ENCODE measurements at places on chromosomes 5 and 9. TPM values are rescaled to one million over a fixed set of nuclear protein-coding genes. Genes with fewer than 3 reads are reported as not detected.

- no peak for DNase-seq
Observed at GRCh38 chr5:15992918-15993317, 186.7 kb downstream of the MARCHF11 start.

- DNase-seq: no peak
Observed at GRCh38 chr9:127388856-127389238, 8.1 kb upstream of the SLC2A8 start.

Gene CLTA
- 165 TPM for total RNA-seq

- no peak for DNase-seq
Observed at GRCh38 chr5:126878085-126878484, 101.1 kb downstream of the LMNB1 start.

DNA sequence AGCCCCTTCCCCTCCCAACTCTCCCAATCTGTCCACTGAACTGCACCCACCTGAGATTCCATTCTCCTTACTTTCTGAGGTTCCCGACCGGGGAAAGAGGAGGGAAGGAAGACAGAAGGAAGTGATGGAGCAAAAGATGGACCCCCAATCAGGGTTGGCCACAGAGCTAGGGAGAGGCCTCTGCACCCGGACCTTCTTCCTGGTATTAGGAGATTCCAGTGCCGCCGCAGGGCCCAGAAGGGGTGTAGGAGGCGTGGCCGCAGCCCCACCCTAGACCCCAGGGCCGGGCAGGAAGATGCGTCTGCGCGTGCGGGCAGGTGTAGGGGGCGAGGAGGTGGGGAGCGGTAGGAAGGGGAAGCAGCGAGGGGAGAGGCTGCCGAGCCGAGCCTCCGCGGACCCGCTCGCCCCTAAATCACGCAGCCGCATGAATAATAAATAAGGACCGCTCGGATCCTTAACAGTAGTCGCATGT lies 104.2 kb upstream of the MVB12B start:
- DNase-seq: no peak

Gene HMGXB3
- 38.3 TPM for total RNA-seq

DNA sequence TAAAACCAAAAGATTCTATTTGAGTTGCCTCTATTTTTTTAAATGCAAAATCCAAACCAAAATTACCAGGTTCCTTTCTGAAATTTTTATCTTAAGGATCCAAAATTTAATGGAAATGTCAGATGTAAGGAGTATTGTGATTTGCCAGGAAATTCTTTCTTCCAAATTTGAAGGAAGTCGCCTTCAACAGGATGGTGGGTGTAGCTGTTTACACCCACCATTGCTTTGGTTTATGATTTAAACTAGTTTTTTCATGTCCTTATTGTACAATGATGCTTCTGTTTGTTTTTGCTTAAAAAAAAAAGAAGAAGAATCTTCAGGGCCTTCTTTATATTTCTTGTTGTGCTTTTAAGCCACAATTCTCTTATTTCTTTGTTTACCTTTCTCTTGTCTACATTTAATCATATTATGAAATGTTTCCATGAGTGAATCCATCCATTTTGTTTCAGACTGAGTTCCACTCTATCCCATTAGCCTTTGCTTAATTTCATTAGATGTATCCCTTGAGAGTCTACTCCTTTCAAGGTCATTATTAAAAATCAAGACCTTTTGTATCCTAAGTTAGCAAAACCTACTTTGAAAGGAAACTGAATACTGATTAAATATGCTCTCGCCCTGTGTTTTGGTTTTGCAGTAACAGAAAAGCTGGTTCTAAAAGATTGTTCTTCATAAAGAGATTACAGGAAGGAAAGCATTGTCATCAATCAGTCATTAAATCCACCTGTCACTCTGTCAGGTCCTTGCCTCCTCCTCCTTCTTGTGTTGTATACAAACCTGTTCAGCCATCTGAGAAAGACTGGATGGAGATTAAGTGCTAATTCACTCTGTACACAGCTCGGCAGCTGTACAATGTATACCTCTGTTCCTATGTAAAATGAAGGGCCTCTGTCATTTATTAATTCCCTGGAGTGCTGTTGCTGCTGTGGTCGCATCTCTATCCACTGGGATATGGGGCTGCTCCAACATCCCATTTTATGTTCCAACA lies 45.5 kb upstream of the SLC2A8 start:
- no peak for DNase-seq

Gene CTSV
- 0.20 TPM for total RNA-seq

GRCh38 chr5:65087154-65087553 lies 318.4 kb downstream of the CWC27 start:
- DNase-seq: no peak

- DNase-seq: no peak
Observed at GRCh38 chr9:74032421-74032820, 464.7 kb upstream of the RORB start.

DNA sequence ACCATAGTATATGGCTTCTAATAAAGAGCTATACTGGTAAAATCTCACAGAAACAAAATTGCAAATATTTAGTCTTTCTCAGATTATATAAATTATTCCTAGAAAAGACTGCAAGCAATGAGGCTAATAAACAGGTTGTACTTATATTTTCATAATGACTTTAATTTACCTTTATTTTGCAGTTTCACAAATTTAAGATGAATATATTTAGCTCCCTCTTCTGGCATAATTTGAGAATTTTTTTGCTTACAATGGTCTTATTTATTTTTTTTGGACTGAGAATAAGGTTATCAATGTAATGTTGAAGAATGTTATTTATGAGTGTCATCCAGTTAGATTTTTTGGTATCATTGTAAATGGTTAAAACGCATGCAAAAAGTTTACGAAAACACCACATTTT lies 56.7 kb downstream of the PIK3R1 start:
- DNase-seq: no peak

Gene SH3PXD2B
- 0.84 TPM for total RNA-seq

DNA sequence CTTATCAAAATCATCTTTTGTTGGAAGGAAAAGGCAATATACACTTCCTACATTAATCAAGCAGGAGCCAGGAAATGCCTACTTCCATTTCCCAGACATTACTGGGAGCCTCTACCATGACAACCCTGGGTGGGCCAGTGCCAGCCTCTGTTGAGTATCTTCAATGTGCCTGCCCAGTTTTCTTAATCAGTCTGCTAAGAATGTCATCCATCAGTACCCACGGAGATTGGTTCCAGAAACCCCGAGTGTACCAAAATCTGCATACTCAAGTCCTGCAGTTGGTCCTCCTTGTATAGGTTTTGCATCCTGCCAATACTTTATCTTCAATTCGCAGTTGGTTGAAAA lies 82.4 kb downstream of the MARCHF3 start:
- DNase-seq: no peak

DNA sequence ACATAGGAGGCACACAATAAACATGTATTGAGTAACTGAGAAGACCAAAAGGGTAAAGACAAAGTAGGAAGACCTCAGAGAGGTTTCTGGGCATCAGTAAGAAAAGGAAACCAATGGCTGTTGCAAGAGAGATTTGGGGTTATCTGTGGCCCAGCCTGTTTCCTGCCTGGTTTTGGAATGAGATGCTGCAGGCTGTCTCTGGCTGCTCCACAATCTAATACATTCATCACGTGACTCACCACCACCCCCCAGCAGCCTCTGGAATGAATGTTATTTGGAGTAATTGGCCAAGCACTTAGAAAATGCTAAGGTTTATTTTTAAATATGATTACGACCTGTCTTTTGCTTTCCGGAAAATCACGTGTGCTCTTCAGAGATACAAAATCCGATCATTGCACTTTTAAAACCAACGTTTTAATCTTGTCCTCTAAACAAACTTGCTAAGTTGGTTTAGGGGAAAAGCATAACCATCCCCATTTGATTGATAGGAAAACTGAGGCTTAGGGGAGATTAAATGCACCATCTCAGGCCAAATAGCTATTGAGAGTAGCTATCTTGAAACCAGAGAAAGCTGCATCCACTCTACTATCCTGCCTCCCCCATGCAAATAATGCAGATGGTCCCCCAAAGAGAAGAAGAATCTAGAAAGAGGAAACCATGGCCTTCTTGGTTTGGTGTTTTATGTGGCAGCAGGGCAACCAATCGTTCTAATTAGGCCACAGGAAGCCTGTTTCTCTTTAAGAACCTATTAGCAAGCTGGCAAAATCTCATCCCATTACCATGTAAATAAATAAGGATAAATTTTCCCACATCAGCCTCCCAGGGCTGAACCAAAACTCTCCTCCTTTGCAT lies 151.8 kb upstream of the ADRA1B start:
- no peak for DNase-seq

Gene DMRT3
- not detected for total RNA-seq

GRCh38 chr5:151469992-151470391 lies 22.6 kb downstream of the SLC36A1 start:
- no peak for DNase-seq

GRCh38 chr5:137516251-137516797 lies 17.2 kb upstream of the SPOCK1 start:
- DNase-seq: no peak

GRCh38 chr9:89945133-89945532 lies 340.3 kb downstream of the GADD45G start:
- DNase-seq: no peak

- DNase-seq: no peak
Observed at GRCh38 chr5:58985759-58986158, 402.9 kb downstream of the RAB3C start.

Gene RASGRF2
- total RNA-seq: 13.3 TPM

GRCh38 chr5:124929000-124929399 lies 182.6 kb upstream of the ZNF608 start:
- no peak for DNase-seq

- no peak for DNase-seq
Observed at GRCh38 chr9:98363644-98364043, 108.2 kb upstream of the TBC1D2 start.

Gene CSF1R
- total RNA-seq: not detected

- DNase-seq: no peak
Observed at GRCh38 chr9:83218411-83219090, 155.6 kb upstream of the RASEF start.

Gene CDKN2B
- total RNA-seq: not detected

Gene PCDHB14
- total RNA-seq: not detected

- DNase-seq: no peak
Observed at GRCh38 chr5:10301842-10302610, 5.7 kb downstream of the CMBL start.

- no peak for DNase-seq
Observed at GRCh38 chr5:1074226-1074625, 37.6 kb downstream of the SLC12A7 start.

Gene FOXD4L3
- total RNA-seq: 0.14 TPM

- peak; percentile 18 for DNase-seq
Observed at GRCh38 chr5:181052672-181053487, 12.8 kb downstream of the BTNL9 start.

DNA sequence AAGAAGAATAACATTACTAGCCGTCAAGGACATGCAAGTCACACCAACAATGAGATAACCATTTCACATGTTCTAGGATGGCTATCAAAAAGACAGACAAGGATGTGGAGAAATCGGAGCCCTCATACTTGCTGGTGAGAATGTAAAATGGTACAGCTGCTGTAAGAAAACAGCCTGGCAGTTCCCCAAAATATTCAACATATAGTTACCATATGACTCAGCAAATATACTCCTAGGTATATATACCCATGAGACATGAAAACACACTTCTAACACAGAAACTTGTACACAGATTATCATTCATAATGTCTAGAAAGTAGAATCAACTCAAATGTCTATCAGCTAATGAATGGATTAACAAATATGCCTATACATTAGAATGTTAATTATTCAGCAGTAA lies 105.4 kb upstream of the PCAT7 start:
- DNase-seq: no peak

DNA sequence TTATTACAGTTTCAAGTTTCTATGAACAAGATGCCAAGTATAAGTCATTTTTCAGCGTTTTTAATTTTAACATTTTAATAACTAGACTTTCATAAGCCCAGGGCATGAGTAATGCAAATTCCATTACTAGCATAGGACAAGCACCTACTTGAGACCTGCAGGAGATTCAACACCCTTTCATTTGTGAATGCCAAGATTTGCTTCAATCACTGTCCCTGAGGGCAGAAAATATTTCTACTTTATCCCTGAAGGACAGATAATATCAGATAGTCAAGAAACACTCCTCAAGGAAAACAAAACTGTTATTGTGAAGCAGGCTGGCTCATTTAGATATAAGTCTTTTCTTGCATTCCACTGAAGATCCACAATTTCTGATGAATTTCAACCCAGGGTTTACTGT lies 27.7 kb upstream of the ZNF622 start:
- no peak for DNase-seq

DNA sequence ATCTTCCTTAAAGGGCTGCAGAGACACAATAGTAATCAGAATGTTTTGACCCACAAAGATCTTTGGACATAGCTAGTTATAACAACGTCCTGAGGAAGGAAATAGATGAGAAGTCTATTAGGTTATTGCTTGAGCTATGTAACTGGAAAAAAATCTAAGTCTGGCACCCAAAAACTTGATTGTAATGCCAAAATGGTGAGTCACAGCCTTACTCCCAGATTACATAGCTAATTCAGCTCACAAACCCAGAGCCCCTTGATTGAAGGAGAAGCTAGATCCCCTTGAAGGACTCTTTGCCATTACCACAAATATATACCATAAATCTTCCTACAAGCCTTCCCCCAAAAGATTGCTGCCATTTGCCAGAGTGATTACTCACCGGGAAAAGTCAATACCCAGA lies 341.8 kb upstream of the KIF2A start:
- DNase-seq: no peak
